HFFc6 (cell line): ENCODE measurements at places on chromosomes 3 and 15. TPM values are rescaled to one million over a fixed set of nuclear protein-coding genes. Genes with fewer than 3 reads are reported as not detected.

Gene CHRFAM7A
- total RNA-seq, result not detected in 3 replicates

Gene LYZL4
- total RNA-seq, result not detected in 3 replicates

Gene PLXND1
- 94.1 and 106 TPM in 2 replicates for total RNA-seq

- peak; percentile 63 for DNase-seq
- H3K36me3 ChIP-seq, result peaks cover 11% of the 10 kb centered on the region
- H3K27ac ChIP-seq, result peak overlapping the region; percentile 7
- no peak overlapping the region for H3K4me3 ChIP-seq
- H3K4me1 ChIP-seq, result peaks cover 37% of the 10 kb centered on the region
Observed at GRCh38 chr3:29373131-29373680, 92.3 kb downstream of the RBMS3 start.

GRCh38 chr3:197503652-197504051 is 52.1 kb downstream of the BDH1 start:
- no peaks in the 10 kb centered on the region for H3K36me3 ChIP-seq
- H3K27ac ChIP-seq, result no peak overlapping the region
- DNase-seq, result no peak
- no peak overlapping the region for H3K4me3 ChIP-seq
